ENCODE measurements at places on chromosomes 6 and 20. TPM values are rescaled to one million over a fixed set of nuclear protein-coding genes. Genes with fewer than 3 reads are reported as not detected.

- no peak for DNase-seq
Observed at GRCh38 chr20:14445310-14445709, 107.9 kb upstream of the FLRT3 start.

GRCh38 chr20:8330785-8331695 is 199.0 kb downstream of the PLCB1 start:
- DNase-seq: no peak

- no peak for DNase-seq
Observed at GRCh38 chr6:11040134-11040533, 4.0 kb downstream of the ELOVL2 start.

- no peak for DNase-seq
Observed at GRCh38 chr20:23879811-23880374, 345 bp upstream of the CST5 start.

GRCh38 chr20:33465481-33466302 is 22.1 kb upstream of the SNTA1 start:
- DNase-seq: peak; percentile 45

The WFDC12 gene
- not detected for polyA plus RNA-seq

DNA sequence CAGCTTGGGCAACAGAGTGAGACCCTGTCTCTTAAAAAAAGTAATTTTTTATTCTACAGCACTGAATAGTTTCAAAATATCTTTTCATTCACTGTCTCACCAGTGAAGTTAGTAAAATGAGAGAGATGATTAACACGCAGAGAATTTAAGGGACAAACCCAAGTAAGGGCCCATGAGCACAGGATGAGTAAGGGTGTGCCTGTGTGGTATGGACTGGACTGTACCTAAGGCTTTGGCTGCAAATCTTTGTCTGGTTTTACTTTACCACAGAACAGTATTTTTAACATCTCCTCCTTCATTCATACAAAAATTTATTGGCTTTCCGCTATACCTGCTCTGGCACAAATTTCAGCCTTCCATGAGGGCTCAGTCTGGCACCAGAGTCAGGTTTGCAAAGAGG is 433.3 kb downstream of the UTRN start:
- no peak for DNase-seq

- no peak for DNase-seq
Observed at GRCh38 chr20:22515264-22515663, 69.1 kb downstream of the FOXA2 start.
